HepG2 (cell line): ENCODE measurements at places on chromosomes 16 and 17. TPM values are rescaled to one million over a fixed set of nuclear protein-coding genes. Genes with fewer than 3 reads are reported as not detected.

- no peak for DNase-seq
These were observed 38.4 kb downstream of the ERN1 start for GRCh38 chr17:64091571-64091970.

The CCL5 gene
- total RNA-seq = 0.13 TPM in 1 of 2 replicates, not detected in the other

DNA sequence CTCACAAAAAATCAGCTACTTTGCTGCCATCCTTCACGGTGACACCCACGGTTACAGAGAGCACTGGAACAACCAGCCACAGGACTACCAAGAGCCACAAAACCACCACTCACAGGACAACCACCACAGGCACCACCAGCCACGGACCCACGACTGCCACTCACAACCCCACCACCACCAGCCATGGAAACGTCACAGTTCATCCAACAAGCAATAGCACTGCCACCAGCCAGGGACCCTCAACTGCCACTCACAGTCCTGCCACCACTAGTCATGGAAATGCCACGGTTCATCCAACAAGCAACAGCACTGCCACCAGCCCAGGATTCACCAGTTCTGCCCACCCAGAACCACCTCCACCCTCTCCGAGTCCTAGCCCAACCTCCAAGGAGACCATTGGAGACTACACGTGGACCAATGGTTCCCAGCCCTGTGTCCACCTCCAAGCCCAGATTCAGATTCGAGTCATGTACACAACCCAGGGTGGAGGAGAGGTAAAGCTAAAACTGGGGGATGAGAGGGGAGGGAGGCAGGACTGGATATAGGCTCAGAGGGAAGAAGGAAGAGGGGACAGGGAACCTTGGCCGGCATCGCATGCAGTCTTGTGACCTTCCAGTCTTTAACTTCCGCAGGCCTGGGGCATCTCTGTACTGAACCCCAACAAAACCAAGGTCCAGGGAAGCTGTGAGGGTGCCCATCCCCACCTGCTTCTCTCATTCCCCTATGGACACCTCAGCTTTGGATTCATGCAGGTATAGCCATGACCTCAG is 581 bp downstream of the CD68 start:
- no peak for DNase-seq

The MEIOC gene
- 0.07 and 0.15 TPM in 2 replicates for total RNA-seq

The PYY gene
- not detected in 2 replicates for total RNA-seq

DNA sequence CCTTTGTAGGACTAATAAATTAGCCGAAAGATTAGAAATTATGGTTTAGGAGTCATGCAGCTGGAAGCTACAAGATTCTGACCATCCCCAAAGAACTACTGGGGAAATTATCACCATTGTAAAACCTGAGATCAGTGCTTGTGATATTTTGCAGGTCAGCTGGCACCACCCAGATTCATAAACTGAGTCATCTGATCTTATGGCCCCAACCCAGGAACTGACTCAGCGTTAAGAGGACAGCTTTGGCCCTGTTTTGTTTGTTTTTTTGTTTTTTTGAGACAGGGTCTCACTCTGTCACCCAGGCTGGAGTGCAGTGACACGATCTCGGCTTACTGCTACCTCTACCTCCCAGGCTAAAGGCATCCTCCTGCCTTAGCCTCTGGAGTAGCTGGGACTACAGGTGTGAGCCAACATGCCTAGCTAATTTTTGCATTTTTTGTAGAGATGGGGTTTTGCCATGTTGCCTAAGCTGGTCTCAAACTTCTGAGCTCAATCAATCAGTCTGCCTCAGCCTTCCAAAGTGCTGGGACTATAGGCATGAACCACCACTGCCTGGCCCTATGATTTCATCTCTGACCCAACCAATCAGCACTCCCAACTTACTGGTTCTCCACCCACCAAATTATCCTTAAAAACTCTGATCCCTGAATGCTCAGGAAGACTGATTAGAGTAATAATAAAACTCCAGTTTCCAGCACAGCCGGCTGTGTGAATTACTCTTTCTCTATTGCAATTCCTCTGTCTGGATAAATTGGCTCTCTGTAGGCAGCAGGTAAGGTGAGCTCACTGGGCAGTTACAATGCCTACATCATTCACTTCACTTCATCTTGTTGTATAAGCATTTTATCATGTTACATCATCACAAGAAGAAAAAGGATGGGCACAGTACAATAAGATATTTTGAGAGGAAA is 79.4 kb upstream of the KSR1 start:
- no peak for DNase-seq

DNA sequence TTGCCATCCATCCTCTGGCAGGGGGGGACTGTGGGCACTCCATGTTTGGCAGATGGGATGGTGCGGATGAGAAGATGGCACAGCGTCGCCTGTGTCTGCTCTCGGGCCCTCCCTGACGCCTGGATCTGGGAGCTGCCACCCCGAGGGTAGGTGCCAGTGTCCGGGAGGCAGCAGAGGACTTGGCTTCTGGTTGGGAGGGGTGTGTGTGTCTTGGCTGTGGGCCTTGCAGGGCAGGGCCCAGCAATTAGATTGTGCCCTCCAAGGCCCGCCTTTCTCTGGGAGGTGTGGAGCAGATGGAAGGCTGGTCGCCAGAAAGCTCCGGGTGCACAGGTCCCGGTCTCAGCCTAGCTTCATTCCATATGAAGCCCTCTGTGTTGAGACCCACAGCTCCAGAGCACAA is 1.4 kb downstream of the RAP1GAP2 start:
- DNase-seq = no peak

GRCh38 chr17:67902511-67903231 is 77.4 kb downstream of the BPTF start:
- DNase-seq = no peak
